ENCODE measurements at places on chromosomes 7 and 10.

- no peak for DNase-seq
These were observed 24.4 kb upstream of the ARHGAP12 start for GRCh38 chr10:31953080-31953479.

DNA sequence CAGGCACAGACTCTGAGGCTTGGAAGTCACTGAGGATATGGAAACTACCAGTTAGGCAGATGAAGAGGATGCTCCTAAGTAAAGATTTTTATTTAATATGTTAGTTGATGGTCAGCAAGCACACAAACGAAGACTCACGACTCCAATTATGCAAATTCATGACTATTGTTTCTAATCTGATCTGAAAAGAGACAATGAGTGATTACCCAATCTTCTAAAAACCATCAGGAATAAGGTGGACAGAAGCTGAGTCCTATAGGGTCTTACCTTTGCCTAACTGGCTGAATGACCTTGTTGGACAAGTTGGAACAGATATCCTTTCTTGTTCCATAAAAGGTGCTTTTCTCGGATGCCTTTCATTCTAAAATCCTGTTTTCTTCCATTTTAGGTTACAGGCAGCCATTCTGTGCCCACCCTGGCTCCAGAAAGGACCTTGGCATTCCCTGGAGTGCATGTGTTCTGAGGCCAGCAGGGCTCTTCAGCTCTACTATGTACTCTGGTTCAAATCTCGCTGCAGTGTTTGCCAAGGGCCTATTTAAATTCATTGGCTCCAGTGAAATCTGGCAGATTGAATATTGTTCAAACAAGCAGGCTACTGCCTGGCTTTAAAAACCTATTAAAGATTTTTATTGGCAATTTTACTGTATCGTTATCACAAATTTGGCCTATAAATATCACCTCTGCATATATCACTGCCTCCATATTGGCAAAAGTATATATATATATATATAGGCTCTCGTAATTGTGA is 77.5 kb downstream of the SLC25A13 start:
- DNase-seq: no peak

GRCh38 chr10:83945982-83946718 is 193.2 kb upstream of the GHITM start:
- no peak for DNase-seq

- no peak for DNase-seq
These were observed 27.3 kb upstream of the KMT2E start for GRCh38 chr7:104986628-104987259.

GRCh38 chr7:150396426-150396825 is 17.3 kb downstream of the ZNF775 start:
- DNase-seq: no peak

DNA sequence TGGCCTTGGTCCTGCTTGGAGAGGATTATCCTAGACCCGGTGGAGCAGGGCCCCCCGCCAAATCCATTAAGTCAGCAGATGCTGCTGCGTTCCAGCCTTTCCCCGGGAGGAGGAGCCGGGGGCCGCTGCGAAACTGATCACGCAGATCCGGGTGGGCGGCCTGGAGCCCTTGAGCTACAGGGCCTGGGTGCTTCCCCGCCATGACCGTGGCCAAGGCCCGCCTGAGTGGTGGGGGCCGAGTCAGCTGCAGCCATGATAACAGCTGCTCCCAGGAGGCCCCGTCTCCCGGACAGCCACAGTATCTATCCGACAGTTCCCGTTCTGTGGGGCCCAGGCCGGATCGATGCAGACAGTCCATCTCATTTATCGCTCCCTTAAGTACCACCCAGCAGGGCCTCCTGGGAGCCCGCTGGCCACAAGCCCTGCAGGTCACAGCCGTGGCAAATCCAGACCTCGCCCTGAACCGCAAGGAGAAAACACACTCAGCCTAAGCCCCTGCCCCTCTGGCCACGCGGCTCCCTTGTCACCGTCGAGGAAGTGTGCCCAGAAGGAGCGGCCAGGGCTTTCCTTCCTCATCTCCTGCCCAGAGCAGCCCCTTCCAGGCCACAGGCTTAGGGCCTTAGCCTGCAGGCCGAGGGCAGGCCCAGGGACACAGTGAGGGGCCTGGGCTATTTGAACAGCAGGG is 34.4 kb upstream of the SLC29A4 start:
- DNase-seq: no peak

DNA sequence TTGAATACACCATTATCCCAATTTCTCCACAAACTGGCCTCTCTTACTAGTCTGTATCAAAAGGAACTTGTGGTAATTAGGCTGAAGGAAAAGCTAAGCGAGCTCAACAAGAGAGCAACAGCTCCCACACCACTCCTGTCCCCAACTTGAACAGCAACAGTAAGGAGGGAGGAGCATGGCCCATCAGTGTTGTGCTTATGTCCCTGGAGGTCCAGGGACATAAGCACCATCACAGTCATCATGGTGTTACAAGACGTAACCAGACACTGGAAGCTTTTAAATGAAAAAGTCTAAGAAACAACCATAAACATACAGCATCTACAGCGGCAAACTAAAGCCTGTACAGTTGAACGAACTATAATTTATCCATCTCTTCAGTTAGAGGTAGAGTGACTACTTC is 989 bp downstream of the ERLIN1 start:
- peak; percentile 25 for DNase-seq

DNA sequence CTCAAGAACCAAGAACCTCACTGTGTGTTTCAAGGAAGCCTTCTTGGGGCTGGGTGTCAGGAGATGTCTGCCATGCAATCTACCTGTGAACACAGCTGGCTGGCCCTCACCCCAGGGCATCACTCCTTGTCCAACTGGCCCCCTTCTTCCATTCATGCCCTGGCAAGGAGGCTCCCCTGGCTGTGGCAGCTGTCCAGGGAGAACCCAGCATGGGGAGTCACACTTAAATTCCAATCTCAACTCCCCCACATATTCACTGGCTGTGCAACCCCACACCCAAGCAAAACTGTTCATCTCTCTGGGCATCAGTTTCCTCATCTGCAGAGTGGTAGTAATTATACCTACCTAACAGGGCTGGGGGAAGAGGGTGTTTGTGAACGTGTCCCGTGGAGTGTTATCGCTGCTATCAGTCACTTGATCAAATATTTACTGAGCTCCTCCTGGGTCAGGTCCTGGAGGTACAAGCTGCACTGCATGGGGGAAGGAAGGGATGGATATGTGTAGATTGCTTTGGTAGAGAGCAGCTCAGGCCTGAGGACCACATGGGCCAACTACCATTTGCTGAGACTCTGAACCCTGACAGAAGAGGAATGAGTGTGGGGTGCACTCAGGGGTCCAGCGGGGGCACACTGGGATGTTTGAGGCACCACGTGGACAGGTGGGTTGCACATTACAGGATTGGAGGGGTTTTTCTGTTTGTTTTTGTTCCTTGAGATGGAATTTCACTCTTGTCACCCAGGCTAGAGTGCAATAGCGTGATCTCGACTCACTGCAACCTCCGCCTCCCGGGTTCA is 2.1 kb upstream of the GPRIN2 start:
- no peak for DNase-seq

- no peak for DNase-seq
These were observed 595.4 kb upstream of the GHITM start for GRCh38 chr10:83543691-83544462.

DNA sequence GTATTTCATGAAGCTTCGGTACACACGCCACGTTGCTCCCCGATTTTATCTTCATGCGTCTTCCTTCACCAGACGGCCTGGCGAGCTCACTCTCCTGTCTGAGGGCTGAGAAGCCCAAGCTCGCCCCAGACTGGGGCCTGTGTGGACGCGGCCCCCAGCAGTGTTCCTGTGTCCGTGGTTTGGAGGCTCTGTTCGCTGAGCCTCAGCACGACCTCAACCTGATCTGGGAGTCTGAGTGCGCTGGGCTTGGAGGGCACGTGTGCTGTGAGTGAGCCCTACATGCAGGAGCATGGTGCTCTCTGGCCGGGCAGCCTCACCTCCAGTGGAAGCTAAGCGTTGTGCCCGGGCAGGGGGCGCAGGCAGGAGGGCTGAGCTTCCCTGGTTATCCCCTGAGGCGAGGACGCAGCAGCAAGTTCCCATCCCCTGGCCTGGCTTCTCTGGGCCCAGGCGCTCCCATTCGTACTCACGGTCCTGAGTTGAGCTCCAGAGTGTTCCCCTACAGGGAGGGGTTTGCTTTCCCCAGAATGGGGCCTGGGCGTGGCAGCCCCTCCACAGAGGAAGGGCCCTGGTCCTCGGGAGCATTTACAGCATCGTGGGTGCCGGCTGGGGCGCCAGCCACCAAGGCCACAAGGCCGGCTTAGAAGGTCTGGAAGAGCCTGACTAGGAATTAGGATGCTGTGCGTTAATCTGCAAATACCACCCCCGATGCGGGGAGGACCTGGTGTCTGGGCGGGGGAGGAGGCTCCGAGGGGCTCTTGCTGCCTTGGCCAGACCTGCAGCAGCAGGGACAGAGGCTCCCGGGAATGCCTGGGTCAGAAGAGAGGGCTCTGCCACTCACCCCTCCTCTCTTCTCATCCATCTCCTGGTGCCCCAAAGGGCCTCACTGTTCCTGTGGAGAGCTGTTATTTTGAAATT is 400.6 kb downstream of the DNAJB6 start:
- DNase-seq: no peak

DNA sequence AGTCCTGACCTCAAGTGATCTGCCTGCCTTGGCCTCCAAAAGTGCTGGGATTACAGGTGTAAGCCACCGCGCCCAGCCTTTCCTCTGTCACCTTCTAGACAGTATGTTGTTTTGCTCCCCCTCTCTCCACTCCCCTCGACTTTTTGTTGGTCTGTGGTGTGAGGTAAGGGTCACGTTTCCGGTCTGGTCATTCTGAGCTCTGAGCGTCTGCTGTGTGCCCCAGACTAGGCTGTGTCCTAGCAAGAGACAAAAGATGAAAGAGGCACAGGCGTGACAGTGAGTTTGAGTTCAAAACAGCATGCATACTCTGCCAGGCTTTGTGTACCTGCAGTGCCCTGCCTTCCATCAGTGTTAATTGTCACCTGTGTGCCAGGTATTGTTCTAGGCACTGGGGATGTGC is 87.4 kb upstream of the PPIF start:
- DNase-seq: no peak

GRCh38 chr10:102285133-102285532 is 39.8 kb downstream of the GBF1 start:
- DNase-seq: no peak

GRCh38 chr7:121544726-121545125 is 148.6 kb upstream of the FAM3C start:
- DNase-seq: peak; percentile 77

DNA sequence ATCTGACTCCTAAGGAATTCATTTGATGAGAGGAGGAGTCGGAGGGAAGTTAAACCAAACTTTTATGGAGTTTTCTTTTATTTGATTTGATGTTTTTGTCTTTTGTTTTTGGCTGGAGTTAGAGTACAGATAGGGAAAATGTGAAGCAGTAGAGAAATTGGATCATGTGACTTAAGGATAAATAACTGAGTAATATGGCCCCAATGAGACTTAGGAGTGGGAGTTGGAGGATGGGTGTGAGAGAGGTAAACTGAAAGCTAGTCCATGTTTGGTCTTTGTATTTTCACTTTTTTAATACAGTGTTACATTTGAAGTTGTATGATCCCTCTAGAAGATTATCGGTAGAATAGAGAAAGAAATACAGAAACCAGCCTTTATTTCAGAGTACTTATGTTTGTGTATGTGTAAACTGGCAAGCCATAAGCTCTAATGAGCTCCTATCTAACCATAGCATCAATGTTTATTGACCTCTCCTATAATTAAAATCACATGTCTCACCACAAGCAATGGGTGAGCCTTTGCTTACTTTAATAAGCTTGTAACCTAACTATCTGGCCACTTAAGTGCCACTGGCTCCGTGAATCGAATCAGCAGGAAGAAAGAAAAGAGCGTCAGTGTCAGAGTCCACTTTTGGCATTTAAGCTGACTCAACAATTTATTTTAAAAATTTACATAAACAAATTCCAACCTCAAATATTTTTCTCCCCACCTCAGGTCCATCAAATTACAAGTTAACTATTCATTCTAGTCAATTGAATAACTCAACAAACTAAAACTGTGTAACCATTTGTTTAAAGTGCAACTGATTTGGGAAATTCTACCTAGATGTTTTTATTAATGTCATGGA is 113.8 kb downstream of the EPDR1 start:
- no peak for DNase-seq

- DNase-seq: no peak
These were observed 303.1 kb upstream of the IMMP2L start for GRCh38 chr7:111865430-111865829.

DNA sequence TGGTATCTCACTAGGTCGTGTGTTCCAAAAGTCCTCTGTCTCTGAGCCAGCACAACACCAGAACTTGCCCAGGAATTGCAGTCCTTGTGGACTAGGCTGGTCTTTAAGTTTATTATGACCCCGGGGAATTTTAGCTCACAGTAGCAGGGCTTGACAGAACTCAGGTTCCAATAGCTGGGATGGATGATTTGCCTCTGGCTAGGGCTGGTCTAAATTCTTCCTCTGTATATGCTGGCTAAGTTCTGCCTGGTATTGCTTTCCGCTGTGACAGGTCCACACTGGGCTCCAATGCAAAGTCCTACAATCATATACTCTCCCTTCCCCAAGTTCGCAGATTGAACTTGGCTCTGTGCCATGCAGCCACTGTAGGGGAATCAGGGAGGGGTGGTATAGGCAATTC is 52.5 kb downstream of the FAS start:
- DNase-seq: no peak

DNA sequence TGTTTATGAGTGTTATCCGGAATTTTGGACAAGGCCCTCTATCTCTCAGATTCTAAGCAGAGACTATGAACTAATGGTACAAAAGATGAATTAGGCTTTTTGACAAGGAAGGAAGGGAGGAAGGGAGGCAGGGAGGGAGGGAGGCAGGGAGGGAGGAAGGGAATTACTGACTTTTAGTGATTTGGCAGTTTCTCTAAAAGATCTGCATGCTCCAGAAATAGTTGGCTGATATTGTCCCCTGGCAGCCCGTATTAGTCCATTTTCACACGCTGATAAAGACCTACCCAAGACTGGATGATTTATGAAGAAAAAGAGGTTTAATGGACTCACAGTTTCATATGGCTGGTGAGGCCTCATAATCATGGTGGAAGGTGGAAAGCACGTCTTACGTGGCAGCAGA is 1093.5 kb downstream of the NRG3 start:
- no peak for DNase-seq

GRCh38 chr7:1596181-1597043 is 26.6 kb upstream of the PSMG3 start:
- no peak for DNase-seq

GRCh38 chr10:110546077-110546476 is 21.4 kb upstream of the SMC3 start:
- DNase-seq: no peak

DNA sequence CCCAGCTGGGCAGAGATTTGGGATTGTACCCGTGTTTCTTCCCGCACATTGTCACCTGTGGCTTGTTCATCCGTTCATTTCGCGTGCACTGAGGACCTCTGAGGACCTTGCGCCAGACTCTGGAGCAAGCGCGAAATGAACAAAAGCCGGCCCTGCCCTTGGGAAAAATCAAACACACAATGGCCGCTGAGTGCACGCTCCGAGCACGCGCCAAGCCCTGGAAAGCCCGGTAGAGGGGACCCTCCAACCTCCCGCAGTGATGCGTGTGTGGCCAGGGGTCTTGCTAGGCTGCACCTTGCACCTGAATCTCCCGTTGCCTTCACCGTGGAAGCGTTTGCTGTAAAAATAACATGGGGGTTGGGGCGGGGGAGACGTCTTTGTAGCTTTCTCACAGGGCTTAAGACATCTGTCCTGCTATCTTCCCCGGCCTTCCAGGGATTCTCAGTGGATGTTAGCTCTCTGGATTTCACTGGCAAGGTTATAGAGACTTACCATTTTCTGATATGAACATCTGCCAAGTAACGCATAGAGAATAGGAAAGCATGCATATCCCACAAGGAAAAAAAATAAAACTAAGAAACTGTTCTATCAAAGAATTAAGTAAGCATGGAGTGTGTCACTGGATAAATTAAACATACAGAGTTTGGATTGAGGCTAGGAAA is 37.3 kb downstream of the ZNF777 start:
- DNase-seq: no peak

- DNase-seq: no peak
These were observed 32.8 kb upstream of the MEOX2 start for GRCh38 chr7:15719311-15719710.
